ENCODE measurements at places on chromosomes 6 and 20.

GRCh38 chr6:34138191-34138590 is 7.7 kb downstream of the GRM4 start:
- DNase-seq = no peak

DNA sequence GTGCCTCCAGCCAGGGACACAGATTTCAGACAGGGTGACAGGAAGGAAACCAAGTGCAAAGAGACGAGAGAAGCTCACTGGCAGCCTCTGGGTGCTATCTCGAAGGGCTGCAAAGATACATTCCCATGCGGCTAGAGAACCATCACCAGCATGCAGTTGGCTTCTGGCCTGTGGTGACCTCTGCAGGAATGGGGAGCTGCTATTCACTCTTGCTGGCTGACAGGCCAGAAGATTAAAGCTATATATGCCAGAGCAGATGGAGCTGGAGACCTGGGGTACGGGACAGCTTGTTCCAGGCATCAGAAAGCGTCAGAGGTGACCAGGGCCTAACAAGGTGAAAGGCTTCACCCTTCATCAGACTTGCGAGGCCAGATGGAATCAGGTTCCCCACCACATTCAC is 20.0 kb downstream of the MAP1LC3A start:
- no peak for DNase-seq

GRCh38 chr6:138920906-138921305 is 67.1 kb downstream of the REPS1 start:
- no peak for DNase-seq

DNA sequence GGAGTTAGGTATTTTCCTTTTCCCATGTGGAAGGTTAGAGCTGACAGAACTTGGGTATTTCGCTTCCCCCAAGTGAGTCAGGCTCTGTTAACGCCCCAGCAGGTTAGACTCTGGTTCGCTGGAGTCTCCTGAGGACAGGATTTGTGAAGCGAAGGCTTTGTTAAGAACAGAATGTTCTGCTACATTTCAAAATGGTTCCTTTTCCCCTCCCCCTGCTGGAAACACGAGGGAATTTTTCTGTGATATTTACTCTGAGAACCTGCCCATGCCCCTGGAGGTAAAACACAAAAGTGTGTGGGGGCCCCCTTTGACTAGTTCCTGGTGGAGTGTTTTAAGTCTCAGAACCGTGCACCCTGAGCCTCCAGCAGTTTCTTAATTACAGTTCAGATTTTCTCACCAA is 731.4 kb upstream of the CITED2 start:
- no peak for DNase-seq

DNA sequence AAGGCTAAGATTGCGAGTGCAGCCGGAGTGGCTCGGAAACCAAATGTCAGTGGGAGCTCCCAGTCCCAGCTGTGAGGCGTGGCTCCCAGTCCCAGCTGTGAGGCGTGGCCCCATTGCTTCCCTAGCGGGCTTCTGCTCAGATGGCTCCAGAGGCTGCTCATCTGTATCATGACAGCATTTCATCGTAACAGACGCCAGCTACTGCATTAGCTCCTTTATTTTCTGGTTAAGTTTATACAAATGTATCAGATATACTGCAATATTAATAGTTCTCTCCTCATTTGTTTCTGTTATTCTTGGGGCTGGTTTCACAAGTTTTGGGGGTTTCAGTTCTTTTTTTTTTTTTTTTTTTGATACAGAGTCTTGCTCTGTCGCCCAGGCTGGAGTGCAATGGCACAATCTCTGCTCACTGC is 34.7 kb upstream of the TBXT start:
- DNase-seq = no peak

- no peak for DNase-seq
Measured at GRCh38 chr6:89217299-89217910, at the start of gene GABRR1. TSS of gene GABRR1 (minus strand) at chr6:89217358. CDS start at chr6:89217322, 36 bp downstream.

GRCh38 chr6:6716998-6717763 is 128.7 kb downstream of the LY86 start:
- no peak for DNase-seq
